ENCODE measurements at places on chromosomes 1 and 21.

DNA sequence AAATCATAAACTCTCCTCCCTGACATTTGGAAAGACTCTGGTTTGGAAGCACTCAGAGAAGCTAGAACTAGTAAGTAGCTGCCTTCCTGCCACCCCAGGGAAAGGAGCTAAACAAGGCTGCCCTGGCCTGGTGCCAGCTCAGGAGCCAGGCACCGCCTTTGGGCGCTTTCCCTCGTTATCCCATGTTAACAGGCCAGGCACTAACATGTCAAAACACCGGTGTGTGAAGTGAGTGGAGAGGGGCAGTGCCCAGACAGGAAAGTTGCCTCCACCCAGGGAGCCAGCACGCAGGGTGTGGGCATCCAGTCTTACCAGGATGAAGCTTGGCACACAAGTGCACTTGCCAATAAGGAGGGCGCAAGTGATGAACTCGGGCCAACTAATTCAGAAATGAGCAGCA, 346.8 kb downstream of the RRAGC start:
- no peak for DNase-seq

GRCh38 chr1:31837451-31838158, 21.8 kb upstream of the SPOCD1 start:
- no peak for DNase-seq

DNA sequence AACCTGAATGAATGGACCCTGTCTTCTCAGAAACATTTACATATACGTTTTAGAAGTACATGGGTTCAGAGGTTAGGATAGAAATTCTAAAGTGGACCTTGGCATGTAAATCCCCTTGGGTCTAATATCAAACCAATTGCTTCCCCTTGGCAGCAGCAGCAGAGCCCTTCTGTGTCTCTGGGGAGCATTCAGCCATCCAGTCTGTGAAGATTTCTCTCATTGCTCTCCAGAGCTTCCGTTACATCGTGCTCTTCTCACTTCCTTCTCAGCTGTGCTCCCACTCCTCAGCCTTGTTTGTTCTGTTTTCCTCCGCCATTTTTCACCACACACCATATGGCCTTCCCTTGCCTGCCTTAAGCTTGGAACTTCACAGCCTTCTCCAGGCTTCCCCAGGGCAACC, 61.5 kb upstream of the ATP1B1 start:
- no peak for DNase-seq

GRCh38 chr1:232306269-232306961, 323.5 kb downstream of the SIPA1L2 start:
- DNase-seq = peak; percentile 70

GRCh38 chr1:86429122-86429725, 5.3 kb downstream of the CLCA2 start:
- peak; percentile 48 for DNase-seq

DNA sequence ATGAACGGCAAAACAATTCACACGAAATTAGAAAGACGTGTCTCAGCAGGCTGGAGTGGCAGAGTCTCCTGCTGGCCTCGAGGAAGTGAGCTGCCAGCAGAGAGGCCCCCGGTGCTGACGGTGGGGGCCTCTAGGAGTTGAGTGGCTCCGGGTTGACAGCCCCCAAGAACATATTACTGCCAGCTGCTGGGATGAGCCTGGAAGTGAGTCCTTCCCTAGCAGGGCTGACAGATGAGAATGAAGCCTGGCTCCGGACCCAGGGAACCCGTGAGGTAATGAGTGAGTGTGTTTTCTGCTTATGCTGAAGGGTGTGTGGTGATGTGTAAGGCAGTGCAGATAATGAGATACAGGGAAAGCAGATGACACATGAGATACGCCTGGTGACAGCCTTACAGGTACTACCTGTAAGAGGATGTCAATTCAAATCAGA, 23.5 kb upstream of the LRRC47 start:
- DNase-seq = no peak
